ENCODE measurements at places on chromosomes 12 and 14. TPM values are rescaled to one million over a fixed set of nuclear protein-coding genes. Genes with fewer than 3 reads are reported as not detected.

GRCh38 chr14:58944343-58944967 is 244.0 kb upstream of the DAAM1 start:
- DNase-seq = peak; percentile 7

DNA sequence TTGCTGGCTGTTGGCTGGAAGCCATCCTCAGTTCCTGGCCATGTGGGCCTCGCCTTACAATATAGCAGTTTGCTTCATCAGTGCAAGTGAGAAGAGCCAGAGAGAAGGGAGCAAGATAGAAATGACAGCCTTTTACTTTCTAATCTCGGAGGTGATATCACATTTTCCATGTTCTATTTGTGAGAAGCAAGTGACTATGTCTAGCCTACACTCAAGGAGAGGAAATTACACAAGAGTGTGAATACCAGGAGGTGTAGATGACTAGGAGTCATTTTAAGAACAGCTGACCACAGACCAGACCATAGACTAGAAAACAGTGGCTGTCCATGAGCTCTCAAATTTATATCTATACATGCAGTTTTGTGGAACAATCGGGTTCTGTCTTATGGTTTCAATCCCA is 163.0 kb upstream of the NRXN3 start:
- no peak for DNase-seq

DNA sequence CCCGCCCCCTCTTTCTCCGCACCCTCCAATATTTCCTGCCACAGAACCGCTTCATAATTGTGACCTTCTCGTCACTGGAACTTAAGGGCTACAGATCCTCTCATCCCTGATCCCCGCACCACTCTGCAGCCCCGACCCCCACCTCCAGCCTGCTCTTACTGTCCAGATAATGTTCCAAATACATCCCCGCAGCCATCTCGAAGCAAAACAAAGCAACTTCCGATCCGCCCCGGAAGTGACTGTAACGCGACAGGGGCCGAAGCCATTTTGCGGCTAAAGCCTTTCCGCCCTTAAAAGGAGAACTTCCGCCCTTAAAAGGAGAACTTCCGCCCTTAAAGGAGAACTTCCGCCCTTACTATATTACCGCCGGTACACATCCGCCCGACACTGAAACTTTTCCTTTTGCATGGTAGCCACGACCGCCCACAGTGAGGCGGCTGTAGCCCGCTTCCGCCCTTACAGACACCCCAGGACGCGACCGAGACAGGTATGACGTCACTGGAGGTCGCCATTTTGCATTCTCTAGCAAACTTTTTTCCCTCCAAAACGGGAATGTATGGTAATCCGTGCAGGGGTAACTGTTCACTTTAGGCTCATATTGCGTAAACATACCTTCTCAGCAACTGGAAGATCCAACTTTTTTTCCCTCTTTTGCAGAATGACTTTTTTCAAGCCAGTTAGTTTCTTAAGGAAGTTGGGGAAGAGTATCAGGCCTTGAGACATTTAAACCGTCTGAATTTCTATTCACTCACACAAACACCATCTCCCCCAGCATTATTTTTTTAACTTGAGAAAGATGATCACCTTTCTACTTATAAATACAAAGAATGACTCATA is at the start of gene ING4:
ING4 (minus strand) TSS at position 214 of the 837 bp plus-strand sequence; CDS start at position 196, 18 bp downstream.
- DNase-seq = peak; percentile 99

STAT6 gene
- total RNA-seq = 103 TPM

- DNase-seq = peak; percentile 42
Observed at GRCh38 chr12:11862798-11863197, 207.9 kb upstream of the BCL2L14 start.

IRAK3 gene
- 7.4 TPM for total RNA-seq

IL26 gene
- total RNA-seq = not detected

GRCh38 chr12:113236539-113237399 is 15.5 kb downstream of the TPCN1 start:
- DNase-seq = no peak

GRCh38 chr12:119817546-119818343 is 59.4 kb downstream of the CIT start:
- DNase-seq = no peak

CFAP251 gene
- total RNA-seq = 7.9 TPM

ALDH1L2 gene
- total RNA-seq = 35.7 TPM
